ENCODE measurements at places on chromosomes 3 and 15. TPM values are rescaled to one million over a fixed set of nuclear protein-coding genes. Genes with fewer than 3 reads are reported as not detected.

- no peak for DNase-seq
These were observed 417.0 kb downstream of the ROBO2 start for GRCh38 chr3:77456906-77457305.

- no peak for DNase-seq
These were observed 2.1 kb downstream of the SEC61A1 start for GRCh38 chr3:128054367-128054766.

Gene CCDC13
- not detected for polyA plus RNA-seq

- no peak for DNase-seq
These were observed 299.8 kb upstream of the CCDC54 start for GRCh38 chr3:107077391-107077790.

DNA sequence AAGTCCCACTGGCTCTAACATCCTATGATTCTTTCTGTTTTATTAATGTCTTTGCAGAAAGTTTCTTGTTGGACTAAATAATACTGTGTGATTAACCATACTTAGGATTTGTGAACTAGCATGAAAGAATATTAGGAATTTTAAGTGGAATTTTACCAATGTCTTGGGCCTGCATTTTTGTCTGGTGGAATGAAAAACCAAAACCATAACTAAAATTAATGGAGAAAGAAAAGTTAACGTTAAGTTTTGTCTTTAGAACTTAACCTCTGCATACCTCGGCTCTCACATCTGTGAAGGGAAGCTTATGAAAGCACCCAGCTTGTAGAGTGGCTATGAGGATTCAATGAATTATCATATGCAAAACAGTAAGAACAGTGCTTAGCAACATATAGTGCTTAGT, 6.5 kb downstream of the FBN1 start:
- DNase-seq: no peak

DNA sequence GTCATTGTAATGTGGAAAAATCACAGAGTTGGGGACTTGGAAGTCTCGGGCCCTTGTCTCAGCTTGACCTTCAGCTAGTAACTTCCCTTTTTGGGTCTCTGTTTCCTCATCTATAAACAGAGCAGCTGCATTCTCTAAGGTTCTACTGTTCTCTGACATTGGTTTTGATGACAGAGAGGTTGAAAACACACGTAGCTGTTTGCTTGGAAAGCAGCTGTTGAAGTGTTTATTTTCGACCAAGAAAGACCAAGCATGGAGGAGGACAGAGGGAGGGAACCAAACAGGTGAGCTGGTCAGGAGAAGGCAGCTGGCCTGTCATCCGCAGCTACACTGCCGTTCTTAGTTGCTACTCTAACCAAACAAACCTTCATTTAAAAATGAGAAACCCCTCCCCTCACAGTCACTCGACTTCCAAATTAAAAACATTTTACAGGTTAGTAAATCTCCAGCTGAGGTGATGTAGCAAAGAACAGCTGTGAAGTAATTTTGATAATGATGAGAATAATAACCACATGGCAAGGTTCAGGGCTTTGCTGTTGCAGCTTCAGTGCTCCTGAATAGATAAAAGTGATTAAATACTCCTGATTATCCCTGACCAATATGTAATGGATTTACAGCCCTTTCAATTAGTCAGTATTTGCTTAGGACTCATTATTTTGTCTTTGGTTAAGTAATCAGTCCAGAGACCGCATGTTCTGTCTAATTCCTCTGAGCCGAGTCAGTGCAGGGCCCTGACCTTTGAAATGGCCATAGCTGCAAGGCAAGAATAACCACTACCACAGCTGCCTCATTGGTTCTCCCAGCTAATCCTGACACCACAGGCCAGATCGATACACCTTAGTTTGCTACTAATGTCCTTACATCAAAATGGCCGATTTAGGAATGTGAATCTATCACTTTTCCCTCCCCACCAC, 65.3 kb downstream of the MEIS2 start:
- no peak for DNase-seq
